ENCODE measurements at places on chromosomes 4 and X. TPM values are rescaled to one million over a fixed set of nuclear protein-coding genes. Genes with fewer than 3 reads are reported as not detected.

Gene P2RY8
- 0.24 TPM for polyA plus RNA-seq

Gene PAGE4
- polyA plus RNA-seq, result not detected

Gene SPANXA2
- polyA plus RNA-seq, result not detected

Gene BST1
- 0.96 TPM for polyA plus RNA-seq

Gene MAGEE2
- polyA plus RNA-seq, result not detected

Gene DCAF4L1
- 0.06 TPM for polyA plus RNA-seq

Gene SOD3
- 5.8 TPM for polyA plus RNA-seq

Gene KDR
- 2.5 TPM for polyA plus RNA-seq

Gene FAM149A
- 3.2 TPM for polyA plus RNA-seq

Gene NAA11
- not detected for polyA plus RNA-seq

Gene CENPVL1
- not detected for polyA plus RNA-seq
